ENCODE measurements at places on chromosomes 2 and 18.

DNA sequence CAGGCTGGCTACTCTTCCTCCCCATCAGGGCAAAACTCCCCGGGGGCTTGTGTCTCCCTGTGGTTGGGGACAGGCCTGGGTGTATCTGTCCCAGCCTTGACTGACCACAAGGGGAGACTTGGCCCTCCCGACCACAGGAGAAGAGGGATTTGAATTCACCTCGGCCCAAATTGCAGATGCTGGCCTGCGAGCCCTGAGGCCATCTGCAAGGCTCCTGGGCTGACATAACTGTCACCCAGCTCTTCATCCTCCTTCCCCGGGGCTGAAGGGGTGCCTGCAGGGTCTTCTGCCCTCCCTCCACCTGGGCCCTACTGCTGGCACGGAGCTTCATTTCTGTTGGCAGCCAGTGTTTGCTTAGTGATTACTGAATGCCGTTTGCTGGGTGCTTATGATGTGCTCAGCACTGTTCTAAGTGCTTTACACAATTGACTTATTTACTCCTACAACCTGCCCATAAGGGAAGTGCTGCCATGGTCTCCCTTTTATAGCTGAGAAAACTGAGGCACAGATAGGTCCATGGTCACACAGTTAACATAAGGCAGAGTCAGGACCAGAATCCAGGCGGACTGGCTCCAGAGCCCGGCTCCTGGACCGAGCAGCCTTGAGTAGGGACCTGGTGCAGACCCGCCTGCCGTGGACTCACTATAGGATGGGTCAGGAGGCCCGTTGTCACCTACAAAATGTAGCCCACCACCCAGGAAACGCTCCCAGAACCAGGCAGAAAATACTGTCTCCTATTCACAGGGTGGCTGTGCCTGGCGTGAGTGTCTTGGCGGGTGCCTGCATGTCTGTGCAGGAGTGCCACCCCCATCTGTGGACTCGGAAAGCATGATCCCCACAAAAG, 18.9 kb downstream of the STEAP3 start:
- DNase-seq = no peak

GRCh38 chr18:65411061-65411460, 339.8 kb upstream of the CDH7 start:
- DNase-seq = no peak

DNA sequence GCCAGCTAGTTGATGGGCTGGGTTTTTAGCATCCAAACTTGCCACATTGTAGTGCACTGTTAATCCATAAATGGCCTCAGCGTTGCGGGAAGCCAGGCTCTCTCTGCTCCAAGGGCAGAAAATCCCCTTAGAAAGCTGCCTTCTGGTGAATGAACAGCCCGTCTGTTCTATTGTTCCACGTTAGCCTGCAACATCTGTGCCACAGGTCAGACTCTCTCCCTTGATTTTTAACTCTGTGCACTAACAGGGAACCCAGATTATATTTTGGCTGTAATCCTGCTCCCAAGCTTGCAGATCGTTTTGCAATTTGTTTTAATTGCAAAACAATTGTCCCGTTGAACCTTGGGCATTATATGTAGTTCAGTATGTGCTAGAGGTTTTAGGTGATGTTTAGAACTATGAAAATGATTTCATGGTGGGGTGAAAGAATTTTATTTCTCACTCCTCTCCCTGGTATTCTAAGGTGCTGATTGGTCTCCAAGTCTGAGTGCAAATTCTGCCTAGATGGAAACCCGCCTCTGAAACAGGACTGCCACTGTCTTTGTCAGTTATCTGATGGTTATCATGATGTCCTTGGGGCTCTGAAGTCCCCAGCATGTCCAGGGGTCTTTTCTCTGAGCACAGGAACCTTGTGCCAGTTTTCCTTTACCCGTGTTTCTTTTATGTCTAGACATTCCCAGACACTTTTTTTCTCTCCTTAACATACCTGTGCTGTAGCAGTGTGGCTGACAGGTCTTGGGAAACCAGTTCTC, 106.6 kb downstream of the MAP4K4 start:
- DNase-seq = no peak

GRCh38 chr2:157893611-157894010, 17.5 kb upstream of the ACVR1 start:
- DNase-seq = no peak

Measured in stimulated activated CD4-positive, alpha-beta T cell treated with anti-CD3 and anti-CD28 coated beads, Interleukin-2, amount 100 ng/mL, for 24 hours (primary cell).